NCI-H69 (cell line): ENCODE measurements at places on chromosomes 12 and 14.

- no peak for DNase-seq
Observed at GRCh38 chr12:124623344-124624035, 56.1 kb upstream of the NCOR2 start.

- DNase-seq, result peak; percentile 9
Observed at GRCh38 chr12:102067574-102068258, 5.9 kb upstream of the WASHC3 start.

DNA sequence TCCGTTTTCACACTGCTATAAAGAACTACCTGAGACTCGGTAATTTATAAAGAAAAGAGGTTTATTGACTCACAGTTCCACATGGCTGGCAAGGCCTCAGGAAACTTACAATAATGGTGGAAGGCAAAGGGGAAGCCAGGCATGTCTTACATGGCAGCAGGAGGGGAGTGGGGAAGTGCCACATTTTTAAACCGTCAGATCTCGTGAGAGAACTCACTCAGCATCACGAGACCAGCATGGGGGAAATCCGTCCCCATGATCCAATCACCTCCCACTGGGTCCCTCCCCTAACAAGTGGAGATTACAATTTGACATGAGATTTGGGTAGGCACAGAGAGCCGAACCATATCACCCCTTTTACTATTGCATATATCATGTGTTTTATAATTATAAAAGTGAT lies 2.0 kb upstream of the PIGH start:
- no peak for DNase-seq

- peak; percentile 76 for DNase-seq
Observed at GRCh38 chr12:113244047-113244460, 22.8 kb downstream of the TPCN1 start.

- no peak for DNase-seq
Observed at GRCh38 chr14:91237219-91237618, 7.3 kb downstream of the GPR68 start.

DNA sequence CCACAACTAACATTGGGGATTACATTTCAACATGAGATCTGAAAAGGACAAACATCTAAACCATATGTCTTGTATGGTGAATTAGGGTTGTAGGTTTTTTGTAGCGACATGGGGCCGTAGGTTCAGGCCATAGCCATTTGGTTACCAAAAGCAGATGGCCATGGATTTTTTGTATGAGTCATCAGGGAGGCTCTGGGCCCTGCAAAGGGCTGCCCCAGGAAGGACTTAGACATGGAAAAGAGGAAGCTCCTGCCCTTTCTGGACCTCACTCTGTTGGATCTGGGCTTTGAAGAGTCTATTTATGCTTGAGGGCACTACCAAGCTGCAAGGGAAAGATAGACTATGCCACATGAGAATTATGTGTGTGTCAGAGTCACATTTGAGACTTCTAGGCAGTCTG lies 89.3 kb upstream of the DHRS4 start:
- no peak for DNase-seq

GRCh38 chr14:100982353-100982752 lies 78.8 kb upstream of the RTL1 start:
- DNase-seq, result no peak

DNA sequence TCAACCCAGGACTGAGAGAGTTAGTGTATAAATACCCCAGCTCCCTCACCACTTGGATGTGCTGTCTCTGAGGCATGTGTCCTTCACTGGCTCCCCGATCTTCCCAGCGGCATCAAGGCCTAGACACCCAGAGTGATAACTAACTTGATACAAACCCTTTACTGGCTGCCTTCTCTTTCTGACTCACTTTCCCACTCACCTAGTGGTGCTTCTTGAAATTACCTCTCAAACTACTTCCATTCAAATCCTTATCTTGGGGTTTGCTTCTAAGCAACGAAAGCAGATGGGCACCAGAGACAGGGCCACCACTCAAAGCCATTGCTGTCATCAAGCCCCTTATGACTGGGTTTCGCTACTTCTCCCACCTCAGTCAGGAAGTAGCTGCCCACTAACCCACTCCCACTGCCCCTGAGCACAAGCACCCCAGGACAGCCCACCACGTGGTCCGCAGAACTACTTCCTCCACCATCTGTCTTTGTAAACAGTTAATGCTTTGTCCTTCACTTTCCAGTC lies 17.2 kb downstream of the ZFP36L1 start:
- no peak for DNase-seq

GRCh38 chr14:77923131-77923936 lies 123.4 kb downstream of the ADCK1 start:
- no peak for DNase-seq

GRCh38 chr12:9149372-9149771 lies 33.7 kb upstream of the A2M start:
- DNase-seq, result peak; percentile 24

DNA sequence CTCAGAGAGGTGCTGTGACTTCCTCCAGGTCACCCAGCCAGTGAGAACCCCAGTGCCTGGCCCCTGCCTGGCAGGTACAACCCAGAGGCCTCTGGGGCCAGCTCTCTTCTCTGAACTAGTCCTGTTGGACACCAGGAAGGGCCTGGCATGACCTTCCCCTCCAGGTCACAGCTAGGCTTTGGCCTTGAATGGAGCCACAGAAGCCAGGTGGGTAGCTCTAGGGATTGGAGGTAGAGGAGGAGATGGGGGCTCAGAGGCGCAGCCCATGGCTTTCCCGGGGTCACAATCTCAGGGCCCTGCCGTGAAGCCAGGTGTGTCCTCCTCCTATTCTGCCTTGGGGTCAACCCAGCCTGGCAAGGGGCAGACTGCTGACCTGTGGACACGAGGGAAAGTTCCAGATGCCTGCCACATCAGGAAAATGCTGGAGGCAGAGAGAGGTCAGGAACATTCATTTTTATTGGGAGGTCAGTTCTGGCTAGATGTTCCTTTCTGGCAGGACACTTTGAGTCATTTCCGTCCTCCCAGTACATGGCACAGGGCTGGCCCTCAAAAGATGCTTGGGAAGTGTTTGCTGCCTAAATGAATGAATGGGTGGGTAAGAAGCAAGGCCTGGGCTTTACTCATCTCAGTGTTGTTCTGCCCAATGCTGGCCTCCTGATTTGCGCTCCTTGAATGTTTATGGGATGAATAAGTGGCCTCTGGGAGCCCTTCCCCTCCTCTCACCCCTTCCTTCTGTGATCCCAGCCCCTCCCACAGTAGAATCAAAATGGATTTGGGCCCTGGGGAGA lies 25.4 kb downstream of the FAM222A start:
- DNase-seq, result no peak

DNA sequence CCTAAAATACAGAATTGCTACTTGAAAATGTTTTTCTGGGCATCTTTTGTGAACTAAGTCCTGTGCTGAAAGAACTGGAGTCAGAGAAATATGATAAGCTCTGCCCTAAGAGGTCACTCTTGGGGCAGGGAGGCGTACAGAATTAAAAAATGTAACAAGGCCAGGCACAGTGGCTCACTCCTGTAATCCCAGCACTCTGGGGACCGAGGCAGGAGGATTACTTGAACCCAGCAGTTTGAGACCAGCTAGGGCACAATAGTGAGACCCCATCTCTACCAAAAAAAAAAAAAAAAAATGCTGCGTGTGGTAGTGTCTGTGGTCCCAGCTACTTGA lies 46.0 kb downstream of the TMCC3 start:
- no peak for DNase-seq

- peak; percentile 98 for DNase-seq
Observed at GRCh38 chr14:69715725-69716477, 51.0 kb upstream of the SRSF5 start.

- peak; percentile 88 for DNase-seq
Observed at GRCh38 chr12:46124848-46125619, 134.7 kb upstream of the SCAF11 start.

DNA sequence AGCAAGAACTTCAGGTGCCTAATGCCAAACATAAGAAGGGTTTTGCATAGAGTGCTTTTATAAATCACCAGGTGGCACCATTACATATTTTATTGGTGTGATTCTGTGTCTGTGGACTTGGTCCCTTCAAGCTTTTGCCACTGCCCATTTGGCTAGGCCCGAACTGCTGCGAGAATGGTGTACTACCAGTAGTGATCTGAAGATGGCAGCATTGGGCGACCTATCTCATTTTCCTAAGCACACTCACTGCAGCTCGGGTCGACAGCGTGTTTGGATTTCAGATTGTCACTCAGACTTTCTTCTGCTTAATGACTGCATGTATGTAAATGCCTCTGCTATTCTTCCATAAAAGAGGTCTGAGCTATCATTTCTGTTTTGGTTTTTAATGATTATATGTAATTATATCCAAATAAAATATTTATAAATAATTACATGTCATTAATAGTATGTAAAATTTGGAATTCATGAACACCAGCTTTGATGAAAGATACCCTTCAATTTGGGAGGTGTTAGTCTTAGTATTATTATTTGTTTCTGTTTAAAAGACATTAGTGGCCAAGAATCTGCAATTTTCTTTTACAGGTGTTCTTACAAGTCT lies 78.5 kb downstream of the TPH2 start:
- DNase-seq, result peak; percentile 84
